Stimulated activated CD4-positive, alpha-beta T cell treated with anti-CD3 and anti-CD28 coated beads, TNF-alpha, amount 100 ng/mL, for 48 hours (primary cell): ENCODE measurements at places on chromosomes 5 and 9.

- DNase-seq, result no peak
These were observed 196.9 kb upstream of the PANK3 start for GRCh38 chr5:168776070-168776469.

DNA sequence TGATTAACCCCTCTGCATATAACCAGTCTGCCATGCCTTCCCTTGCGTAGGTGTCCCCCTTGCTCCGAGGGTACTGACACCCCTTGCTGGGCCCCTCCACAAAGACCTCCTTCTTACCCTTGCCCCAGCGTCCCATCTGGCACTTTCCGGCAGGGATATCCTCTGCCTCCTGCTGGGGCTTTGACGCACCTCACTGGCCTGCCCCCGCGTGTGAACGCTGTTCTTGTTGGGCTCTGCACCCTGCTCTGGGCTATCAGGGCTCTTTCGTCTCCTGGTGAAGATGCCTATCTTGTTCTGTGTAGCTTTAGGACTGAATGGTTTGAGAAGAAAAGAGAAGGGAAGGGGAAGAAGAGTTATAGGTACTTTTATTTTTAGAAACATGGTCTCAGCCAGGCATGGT lies 53.0 kb downstream of the SUB1 start:
- DNase-seq, result no peak

DNA sequence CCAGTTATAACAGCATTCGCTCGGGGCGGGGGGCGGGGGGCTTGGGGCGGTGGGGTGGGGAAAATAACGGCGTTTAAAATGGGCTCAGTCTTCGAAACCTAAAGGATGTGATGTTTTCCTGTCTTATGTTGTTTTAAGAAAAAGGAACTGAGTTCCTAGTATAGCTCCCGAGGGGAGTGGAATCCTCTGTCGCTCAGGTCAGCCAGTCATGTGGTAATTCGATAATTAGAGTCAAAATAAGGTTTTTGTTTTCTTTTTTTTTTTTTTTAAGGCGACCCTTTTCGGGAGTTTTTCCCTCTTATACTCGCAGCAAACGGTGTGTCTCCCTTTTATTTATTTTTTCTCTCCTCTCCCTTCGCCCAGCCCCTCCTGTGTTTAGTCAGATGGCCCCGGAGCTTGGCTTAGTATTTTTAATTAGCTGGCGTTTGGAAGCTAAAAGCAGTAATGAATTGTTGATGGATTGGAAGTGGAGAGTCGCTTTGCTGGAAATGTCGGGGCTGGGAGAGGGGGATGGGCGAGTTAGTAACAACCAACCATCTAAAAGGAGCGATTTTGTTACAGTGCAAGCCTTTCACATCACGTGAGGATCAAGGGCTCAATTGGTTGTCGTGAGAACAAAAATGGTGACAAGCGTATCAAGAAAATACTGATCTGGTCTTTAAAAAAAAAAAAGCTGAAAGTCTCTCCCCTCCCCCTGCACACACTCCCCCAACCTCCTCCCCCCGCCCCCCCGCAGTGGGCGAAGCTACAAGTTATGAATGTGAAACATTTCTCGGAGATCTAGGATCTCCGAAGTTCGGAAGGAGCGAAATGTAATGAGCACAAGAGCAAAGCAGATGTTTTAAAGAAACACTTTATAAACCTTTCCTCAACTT lies 714 bp upstream of the ZNF608 start:
- DNase-seq, result no peak

- no peak for DNase-seq
These were observed 454.5 kb upstream of the ZNF608 start for GRCh38 chr5:125200866-125201373.

DNA sequence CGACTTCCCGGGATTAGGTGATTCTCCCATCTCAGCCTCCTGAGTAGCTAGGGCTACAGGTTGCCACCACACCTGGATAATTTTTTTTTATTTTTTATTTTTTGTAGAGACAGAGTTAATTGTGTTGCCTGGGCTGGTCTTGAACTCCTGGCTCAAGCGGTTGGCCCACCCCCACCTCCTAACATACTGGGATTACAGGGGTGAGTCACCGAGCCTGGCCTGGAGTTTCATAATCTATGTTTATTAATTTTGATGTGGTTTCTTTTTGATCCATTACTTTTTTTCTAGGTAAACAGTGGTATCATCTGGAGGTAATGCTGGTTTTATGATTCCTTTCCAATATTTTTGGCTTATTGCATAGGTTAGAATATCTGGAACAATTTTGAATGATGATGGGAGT lies 54.2 kb downstream of the KIAA1958 start:
- DNase-seq, result no peak

- no peak for DNase-seq
These were observed 4.9 kb downstream of the ADAM19 start for GRCh38 chr5:157570531-157571200.

GRCh38 chr9:84754881-84755280 lies 85.4 kb downstream of the NTRK2 start:
- DNase-seq, result no peak

- no peak for DNase-seq
These were observed 54.5 kb downstream of the GALNT12 start for GRCh38 chr9:98861781-98862504.

GRCh38 chr5:79791843-79792242 lies 102.2 kb downstream of the CMYA5 start:
- DNase-seq, result no peak

GRCh38 chr5:69502767-69503488 lies 10.3 kb downstream of the OCLN start:
- DNase-seq, result no peak

GRCh38 chr5:73336366-73336765 lies 112.2 kb downstream of the FOXD1 start:
- no peak for DNase-seq

GRCh38 chr5:150653145-150653761 lies 7.8 kb upstream of the MYOZ3 start:
- no peak for DNase-seq

DNA sequence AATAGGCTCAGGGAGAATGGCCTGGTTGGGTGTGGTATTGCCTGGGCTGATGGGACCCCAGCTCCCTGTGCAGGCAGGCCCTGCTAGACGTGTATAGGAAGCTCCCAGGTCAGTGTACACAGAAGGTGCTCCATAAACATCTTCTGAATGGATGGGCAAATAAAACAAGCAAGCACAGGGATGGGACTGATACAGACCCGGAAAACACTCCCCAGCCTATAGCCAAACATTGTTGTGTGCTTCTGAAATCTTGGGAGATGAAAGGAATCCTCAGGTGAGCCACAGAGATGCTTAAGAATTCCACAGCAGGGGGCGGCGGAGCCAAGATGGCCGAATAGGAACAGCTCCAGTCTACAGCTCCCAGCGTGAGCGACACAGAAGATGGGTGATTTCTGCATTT lies 151.8 kb downstream of the ENTREP1 start:
- no peak for DNase-seq

DNA sequence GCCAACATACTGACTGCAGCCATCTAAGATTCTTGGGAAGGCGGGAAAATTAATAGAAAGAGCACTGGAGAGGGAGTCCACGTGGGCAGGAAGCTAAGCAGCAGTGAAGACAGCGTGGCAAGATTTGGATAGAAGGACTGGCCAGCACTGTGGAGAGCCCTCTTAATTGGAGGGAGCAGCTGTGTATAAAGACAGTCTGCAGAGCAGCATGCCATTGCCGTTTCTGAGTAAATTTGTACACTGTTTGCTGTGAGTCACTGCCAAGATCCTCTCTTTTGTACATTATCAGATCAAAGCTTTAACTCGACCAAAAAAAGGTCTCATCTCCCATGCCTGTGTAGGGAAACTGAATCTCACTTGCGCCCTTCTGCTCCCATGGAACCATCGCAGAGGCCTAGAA lies 45.3 kb downstream of the INSYN2B start:
- DNase-seq, result no peak

DNA sequence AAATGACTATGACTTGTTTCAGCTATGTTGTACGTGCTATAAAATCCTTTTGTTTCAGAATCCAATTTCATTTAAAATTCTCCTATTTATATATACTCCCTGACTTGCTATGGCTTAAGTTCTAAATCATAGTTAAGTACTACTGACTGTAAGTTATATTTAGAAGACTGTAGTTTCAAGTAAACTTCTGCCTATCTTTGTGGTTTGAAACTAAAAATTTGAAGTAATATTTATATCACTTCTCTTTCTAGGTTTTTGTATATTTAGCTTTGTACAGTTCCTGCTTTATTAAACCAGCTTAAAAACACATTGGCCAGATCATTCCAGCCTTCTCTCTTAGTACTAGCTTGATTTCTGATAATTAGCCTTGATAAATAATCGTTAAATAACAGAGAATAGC lies 196.3 kb downstream of the MLLT3 start:
- no peak for DNase-seq

- no peak for DNase-seq
These were observed 317.0 kb upstream of the RFX3 start for GRCh38 chr9:3842839-3843238.

- DNase-seq, result no peak
These were observed 49.9 kb upstream of the DAPK1 start for GRCh38 chr9:87447547-87448432.

DNA sequence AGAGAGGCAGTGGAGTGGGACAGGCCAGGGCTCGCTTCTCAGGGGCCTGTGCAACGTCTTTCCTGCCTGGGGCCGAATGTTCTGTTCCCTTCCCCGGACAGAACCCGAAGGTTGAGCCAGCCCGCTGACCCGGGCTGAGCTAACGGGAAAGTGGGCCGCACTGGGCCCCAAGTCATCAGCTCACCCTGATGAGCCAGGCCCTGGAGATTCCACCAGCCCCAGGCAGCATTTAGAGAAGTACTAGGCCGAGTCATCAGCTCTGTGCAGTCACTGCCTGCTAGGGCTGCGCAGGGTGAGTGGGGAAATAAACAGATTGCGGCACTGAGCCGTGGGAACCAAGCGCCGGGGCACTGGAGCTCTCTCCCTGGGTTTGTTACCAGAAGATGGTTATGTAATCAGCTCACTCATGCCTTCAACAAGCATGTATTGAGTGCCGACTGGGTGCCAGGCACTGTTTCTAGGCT lies 29.1 kb upstream of the DUSP1 start:
- DNase-seq, result no peak
